ENCODE measurements at places on chromosomes 6 and 20.

DNA sequence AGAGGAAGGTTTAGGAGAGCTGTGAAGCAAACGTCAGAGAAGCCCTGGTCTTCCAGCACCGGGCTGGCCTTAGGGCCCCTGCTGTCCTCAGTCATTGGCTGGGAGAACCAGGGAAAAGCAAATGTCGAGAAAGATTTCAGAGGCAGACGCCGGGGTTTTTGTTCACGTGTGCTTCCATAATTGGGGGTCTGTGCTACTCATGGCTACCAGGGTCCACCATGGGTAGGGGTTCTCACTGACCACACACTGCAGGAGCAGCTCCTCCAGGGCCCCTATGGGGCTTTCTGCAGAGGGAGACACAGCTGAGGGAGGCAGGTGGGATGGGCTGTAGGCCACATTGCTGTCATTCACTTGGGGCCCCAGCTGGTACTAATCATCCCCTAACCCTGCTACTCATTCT is 291.8 kb upstream of the FOXQ1 start:
- no peak for DNase-seq

DNA sequence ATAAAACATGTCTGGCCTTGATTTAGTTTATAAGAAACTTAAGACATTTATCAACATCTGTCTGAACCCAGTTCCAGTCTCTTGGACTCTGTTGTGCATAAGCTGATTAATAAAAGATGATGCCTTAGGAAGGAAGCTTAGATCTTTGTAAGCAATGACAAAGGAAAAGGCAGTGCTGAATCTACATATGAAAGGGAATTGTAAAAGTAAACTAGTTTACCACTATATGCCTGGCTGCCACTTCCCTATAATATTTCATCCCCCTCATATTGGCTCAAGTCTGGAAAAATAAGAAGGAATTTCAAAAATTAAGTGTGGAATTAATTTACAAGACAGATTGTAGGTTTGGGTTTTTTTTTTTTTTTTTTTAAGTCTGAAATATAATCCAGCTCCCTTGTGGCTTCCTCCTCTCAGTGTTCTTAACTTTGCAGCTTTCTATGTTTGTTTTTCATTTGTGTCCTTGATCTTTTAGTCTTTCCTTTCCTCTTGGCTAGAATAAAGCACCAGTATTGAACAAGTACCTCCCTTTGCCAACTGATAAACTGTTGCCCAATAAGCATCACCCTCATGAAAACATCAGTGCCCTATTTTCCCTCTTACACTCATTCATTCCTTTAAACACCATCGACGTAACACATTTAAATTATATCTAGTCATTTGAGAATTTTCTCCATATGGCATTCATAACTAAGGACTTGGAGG is 146.7 kb upstream of the TBX18 start:
- DNase-seq, result no peak

DNA sequence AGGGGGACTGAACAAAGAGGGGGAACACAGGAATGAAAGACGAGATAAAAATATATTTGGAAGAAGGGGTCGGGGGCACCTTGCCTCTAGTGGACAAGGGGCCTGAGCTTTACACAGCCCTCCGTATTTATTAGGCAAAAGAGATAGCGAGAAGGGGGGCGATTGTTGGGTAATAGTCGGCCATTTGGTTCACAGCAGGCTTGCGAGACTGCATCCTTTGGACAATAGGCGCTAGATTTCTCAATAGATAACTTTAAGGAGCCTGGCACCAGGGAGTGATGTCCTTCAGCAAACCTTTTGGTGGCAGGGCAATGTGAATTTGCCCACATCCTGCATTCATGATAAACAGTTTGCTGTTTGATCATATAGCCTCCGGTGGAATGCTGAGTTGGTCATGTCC is 3.0 kb upstream of the NANP start:
- DNase-seq, result no peak

DNA sequence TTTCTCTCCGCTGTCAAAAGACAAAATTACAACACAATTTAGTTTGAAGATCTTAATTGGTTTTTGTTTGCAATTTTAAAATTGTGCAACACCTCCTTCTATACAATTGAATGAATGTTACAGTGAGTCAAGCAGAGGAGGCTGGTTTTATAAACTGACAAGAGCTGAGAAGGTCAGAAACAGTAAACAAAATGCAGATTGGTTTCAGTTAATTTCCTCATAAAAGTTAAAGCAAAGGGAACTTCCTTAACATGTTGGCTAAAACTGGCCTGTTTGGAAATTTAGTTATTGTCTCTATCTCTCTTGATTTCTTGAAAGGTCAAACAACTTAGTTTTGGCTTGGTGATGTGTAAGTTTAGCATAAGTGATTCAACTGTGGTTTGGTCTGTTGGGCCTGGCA is 22.2 kb downstream of the KHDC1L start:
- DNase-seq, result no peak

DNA sequence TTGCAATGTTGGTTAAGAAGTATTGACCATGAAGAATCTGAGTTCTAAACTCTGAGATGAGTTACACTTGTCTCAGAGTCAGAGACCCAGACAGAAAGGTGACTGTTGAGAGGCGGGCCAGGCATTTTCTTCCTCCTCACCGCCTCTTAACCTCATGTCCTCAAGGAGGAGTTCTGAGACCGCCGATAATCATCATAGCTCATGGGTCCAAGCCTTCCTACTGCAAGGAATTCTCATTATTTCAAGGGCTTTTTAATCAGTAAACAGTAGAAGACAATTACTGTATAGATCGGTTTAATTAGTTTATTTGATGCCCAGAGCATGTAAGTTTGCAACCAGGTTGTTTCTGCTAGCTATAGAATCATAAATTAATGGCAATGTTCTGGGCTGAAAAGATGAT is 382.4 kb upstream of the MMS22L start:
- DNase-seq, result no peak

- DNase-seq, result no peak
These were observed 114.2 kb downstream of the MOXD1 start for GRCh38 chr6:132287101-132287500.

- DNase-seq, result no peak
These were observed 7.1 kb downstream of the RPS6KA2 start for GRCh38 chr6:166619912-166620311.

DNA sequence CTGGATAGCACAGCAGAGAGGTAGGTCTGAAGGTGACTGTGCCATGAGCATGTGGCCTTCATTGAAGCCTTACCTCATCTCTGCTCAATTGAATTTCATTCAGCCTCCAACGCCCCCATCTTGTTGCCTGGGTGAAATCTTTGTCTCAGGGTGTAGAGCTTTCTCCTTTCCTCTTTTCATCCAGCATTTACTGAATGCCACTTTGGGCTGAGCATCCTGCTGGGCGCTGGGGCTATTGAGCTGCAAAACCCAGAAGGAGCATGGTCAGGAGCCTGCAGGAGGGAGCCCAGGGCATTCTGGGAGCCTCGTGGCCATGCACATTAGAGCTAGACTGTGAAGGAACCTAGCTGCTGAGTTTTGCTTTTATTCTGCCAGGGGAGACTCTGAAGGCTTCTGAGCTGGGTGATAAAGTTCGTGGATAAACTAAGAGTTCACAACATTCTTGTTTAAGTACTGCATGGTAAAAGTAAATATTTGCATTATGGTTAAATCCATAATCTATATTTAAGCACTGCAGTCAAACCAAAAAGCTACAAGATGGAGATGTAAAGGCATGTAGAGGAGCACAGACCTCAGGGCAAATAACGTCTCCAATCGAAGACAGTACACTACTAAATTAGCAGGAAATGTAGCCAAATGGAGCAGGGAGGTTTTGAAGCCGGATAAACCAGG is 13.2 kb upstream of the ASXL1 start:
- peak; percentile 57 for DNase-seq

DNA sequence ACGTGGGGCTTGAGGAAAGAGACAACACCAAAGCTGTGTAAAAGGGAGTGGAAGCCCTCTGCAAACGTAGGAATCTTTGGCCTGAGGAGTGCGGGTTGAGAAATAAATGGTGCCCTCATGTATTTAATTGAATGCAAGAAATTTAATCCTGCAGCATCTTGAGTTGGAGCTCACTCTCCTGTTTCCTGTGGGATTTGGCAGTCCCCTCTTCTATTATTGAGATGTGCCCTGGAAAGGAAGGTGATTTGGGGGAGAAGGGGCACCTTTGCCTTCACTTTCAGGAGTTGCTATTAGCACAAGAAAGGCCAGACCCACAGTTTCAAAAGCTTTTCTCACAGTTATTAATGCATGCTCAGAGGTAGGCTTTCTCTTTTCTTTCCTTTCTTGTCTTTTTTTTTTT is 201.4 kb upstream of the HDDC2 start:
- DNase-seq, result no peak

DNA sequence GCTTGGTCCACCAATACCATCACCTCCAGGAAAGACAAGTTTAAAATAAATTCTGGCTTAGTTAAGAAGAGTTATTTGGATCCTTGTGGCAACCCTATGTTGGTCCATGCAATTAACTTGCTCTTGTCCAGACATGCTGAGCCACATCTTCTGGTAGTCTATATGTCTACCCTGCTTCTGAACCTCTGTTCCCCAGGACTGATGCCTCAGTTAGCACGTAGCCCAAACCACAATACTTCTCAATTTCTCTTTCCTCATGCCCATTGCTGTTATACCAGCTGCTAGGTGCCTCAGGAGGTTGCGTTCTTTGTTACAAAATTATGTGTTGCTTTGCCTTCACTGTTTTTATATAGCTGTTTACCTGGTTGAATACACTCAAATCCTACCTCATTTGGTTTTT is 116.4 kb upstream of the KCNQ5 start:
- no peak for DNase-seq

- DNase-seq, result no peak
These were observed 77.2 kb downstream of the GPR6 start for GRCh38 chr6:110055387-110055735.

GRCh38 chr6:33577718-33578117 is 2.4 kb downstream of the BAK1 start:
- no peak for DNase-seq

- DNase-seq, result no peak
These were observed 29.1 kb downstream of the WRNIP1 start for GRCh38 chr6:2794171-2794730.

All from RWPE2 (cell line).